ENCODE measurements at places on chromosomes 3 and 15.

GRCh38 chr3:154872074-154872473, 208.0 kb upstream of the MME start:
- no peak for DNase-seq

- no peak for DNase-seq
Measured at GRCh38 chr3:46277476-46277875, 35.2 kb downstream of the CCR3 start.

- DNase-seq: no peak
Measured at GRCh38 chr3:71689291-71689690, 35.9 kb downstream of the EIF4E3 start.

DNA sequence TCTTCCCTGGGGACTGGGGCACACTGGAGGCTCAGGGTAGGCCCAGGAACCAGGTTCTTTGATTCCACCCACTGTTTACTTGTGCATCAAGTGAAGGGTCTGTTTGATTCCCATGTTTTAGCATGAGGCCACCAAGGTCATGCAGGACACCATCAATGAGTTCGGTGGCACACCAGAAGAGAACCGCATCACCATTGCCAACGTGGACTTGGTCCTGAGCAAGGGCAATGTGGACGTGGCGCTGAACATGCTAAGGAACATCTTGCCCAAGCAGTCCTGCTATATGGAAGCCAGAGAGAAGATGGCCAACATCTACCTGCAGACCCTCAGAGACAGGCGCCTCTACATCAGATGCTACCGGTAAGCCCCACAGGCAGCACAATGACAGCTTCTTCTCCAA, 21.5 kb downstream of the TTC21A start:
- DNase-seq: no peak

- DNase-seq: no peak
Measured at GRCh38 chr3:4138786-4139431, 164.3 kb upstream of the SETMAR start.

DNA sequence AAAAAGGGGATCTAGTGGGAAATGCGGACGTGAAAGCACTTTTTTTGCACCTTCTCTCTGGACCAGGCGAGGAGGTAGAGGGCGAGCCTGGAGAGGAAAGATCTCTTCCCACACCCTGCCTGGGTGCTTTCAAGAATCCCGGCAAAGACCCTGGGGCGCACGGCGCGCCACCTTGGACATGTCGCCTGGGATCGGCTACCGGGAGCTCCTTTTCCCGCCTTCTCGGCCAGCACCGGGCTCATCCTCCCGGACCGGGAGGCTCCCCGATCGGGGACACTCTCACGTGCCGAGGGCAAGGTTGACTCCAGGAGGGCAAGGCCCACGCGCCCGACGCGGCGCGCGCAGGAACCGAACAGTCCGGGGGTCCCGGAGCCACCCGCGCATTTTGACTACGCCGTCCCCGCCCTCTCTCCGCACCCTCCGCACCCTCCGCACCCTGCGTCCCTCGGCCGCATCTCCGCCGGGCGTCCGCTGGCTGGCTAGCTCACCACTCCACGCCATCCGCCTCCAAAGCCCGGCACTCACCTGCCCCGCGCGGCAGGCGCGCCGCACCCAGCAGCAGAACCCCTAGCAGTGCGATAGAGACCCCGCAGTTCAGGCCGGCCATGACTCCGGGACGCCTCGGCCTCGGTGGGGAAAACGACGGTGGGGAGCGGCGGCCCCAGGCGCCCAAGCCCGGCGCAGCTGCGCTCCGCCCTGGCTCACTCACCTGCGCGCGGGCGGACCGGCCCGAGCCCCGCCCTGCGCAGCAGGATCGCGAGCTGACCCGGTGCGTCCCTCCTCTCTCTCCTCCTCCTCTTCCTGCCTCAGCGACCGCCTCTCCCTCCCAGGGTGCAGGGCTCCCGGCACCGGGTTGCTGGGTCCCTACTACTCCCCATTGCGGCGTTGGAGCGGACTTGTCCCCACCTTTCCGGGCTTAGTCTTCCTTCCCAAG, at the start of gene CDCP1:
Gene CDCP1, minus strand, starts transcription at position 698 of the 934 bp plus-strand sequence. Its CDS starts 91 bp downstream, at position 607.
- DNase-seq: no peak

GRCh38 chr15:63465104-63465503, 39.3 kb upstream of the USP3 start:
- no peak for DNase-seq

Measured in epithelial cell of prostate (primary cell).